ENCODE measurements at places on chromosomes 2 and 18. TPM values are rescaled to one million over a fixed set of nuclear protein-coding genes. Genes with fewer than 3 reads are reported as not detected.

Gene CAPN13
- 0.23 TPM for total RNA-seq

Gene PARD6G
- 7.6 TPM for total RNA-seq

Gene CLASP1
- 156 TPM for total RNA-seq

Gene FIGLA
- total RNA-seq: not detected

Gene FOXI3
- not detected for total RNA-seq

Gene MLPH
- total RNA-seq: 0.69 TPM

Gene CNRIP1
- total RNA-seq: 80.5 TPM

Gene HES6
- 40.6 TPM for total RNA-seq

Gene SH2D6
- total RNA-seq: 0.23 TPM

Gene GALNT3
- total RNA-seq: 4.6 TPM

Gene CRYGC
- not detected for total RNA-seq

Gene CREG2
- total RNA-seq: 47.1 TPM

Gene CAPN14
- 0.69 TPM for total RNA-seq

Gene DAW1
- total RNA-seq: 8.1 TPM

Gene REG3G
- not detected for total RNA-seq

Gene SGO2
- 9.5 TPM for total RNA-seq

Gene TMEM247
- total RNA-seq: not detected

Gene VSNL1
- 128 TPM for total RNA-seq

Gene UGT1A3
- not detected for total RNA-seq

Gene LOXL3
- total RNA-seq: 6.7 TPM

Gene FSHR
- total RNA-seq: 0.46 TPM

Gene KCNG2
- 0.69 TPM for total RNA-seq

Gene KCNK3
- total RNA-seq: 10.1 TPM

Gene MZT2B
- 85.1 TPM for total RNA-seq

Gene CCNT2
- 74.3 TPM for total RNA-seq

Gene HSPE1
- total RNA-seq: 93.7 TPM

Gene C1QL2
- total RNA-seq: 2.3 TPM

Gene SIX3
- total RNA-seq: 7.4 TPM

All from diencephalon (tissue), 1 donor.